ENCODE measurements at places on chromosomes 5 and 9. TPM values are rescaled to one million over a fixed set of nuclear protein-coding genes. Genes with fewer than 3 reads are reported as not detected.

ACSL6 gene
- 3.6 TPM for total RNA-seq

GRCh38 chr5:140083120-140083519, 30.8 kb upstream of the PURA start:
- no peak for DNase-seq

GRCh38 chr5:136491806-136492205, 126.5 kb upstream of the TRPC7 start:
- DNase-seq: no peak

SCGB3A2 gene
- 36.1 TPM for total RNA-seq

SPATA31A6 gene
- total RNA-seq: not detected

DNA sequence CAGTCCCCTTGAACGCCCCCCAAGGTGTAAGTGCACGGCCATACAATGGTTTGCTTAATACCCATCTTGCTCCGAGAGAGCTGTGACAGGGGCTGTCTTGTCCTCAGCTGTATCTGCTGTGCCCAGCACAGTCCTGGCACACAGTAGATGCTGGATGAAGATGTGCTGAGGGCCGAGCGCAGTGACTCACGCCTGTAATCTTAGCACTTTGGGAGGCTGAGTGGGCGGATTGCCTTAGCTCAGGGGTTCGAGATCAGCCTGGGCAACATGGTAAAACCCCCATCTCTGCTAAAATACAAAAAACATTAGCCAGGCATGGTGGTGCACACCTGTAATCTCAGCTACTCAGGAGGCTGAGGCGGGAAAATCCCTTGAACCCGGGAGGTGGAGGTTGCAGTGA, 53.6 kb downstream of the C9orf50 start:
- no peak for DNase-seq

GRCh38 chr9:36971935-36972488, 62.1 kb downstream of the PAX5 start:
- DNase-seq: no peak

All from GM23338 (cell line).